ENCODE measurements at places on chromosomes 16 and 17. TPM values are rescaled to one million over a fixed set of nuclear protein-coding genes. Genes with fewer than 3 reads are reported as not detected.

GP1BA gene
- not detected for total RNA-seq

GUCY2D gene
- total RNA-seq, result 0.37 TPM

GGT6 gene
- 158 TPM for total RNA-seq

OR3A3 gene
- total RNA-seq, result not detected

ADAD2 gene
- not detected for total RNA-seq

HSF4 gene
- 23.6 TPM for total RNA-seq

COA3 gene
- 219 TPM for total RNA-seq

CLDN7 gene
- 798 TPM for total RNA-seq

NPIPB6 gene
- 0.42 TPM for total RNA-seq

SMTNL2 gene
- not detected for total RNA-seq

SCARF1 gene
- total RNA-seq, result 7.7 TPM

ABCC6 gene
- total RNA-seq, result 14.5 TPM

- H3K27me3 ChIP-seq, result no peaks in the 10 kb centered on the region
- no peak overlapping the region for H3K27ac ChIP-seq
- H3K4me3 ChIP-seq, result no peak overlapping the region
- H3K36me3 ChIP-seq, result no peaks in the 10 kb centered on the region
- H3K4me1 ChIP-seq, result no peaks in the 10 kb centered on the region
These were observed 90.0 kb upstream of the HSBP1 start for GRCh38 chr16:83717814-83718213.

- no peak overlapping the region for H3K27ac ChIP-seq
- DNase-seq, result no peak
- no peak overlapping the region for H3K4me3 ChIP-seq
- H3K4me1 ChIP-seq, result no peaks in the 10 kb centered on the region
These were observed 15.8 kb downstream of the DRC3 start for GRCh38 chr17:17988427-17988945.

GRCh38 chr16:27291106-27291505, 22.5 kb upstream of the NSMCE1 start:
- no peaks in the 10 kb centered on the region for H3K4me1 ChIP-seq
- H3K36me3 ChIP-seq, result no peaks in the 10 kb centered on the region
- H3K27me3 ChIP-seq, result no peaks in the 10 kb centered on the region
- DNase-seq, result no peak
- no peak overlapping the region for H3K27ac ChIP-seq

GRCh38 chr17:80198144-80198661, 21.9 kb downstream of the SGSH start:
- H3K4me1 ChIP-seq, result no peaks in the 10 kb centered on the region
- DNase-seq, result no peak
- H3K36me3 ChIP-seq, result no peaks in the 10 kb centered on the region
- no peak overlapping the region for H3K27ac ChIP-seq
- no peaks in the 10 kb centered on the region for H3K27me3 ChIP-seq

- H3K36me3 ChIP-seq, result no peaks in the 10 kb centered on the region
- DNase-seq, result no peak
- H3K4me1 ChIP-seq, result no peaks in the 10 kb centered on the region
These were observed 23.0 kb upstream of the CYLD start for GRCh38 chr16:50718761-50719400.

DNA sequence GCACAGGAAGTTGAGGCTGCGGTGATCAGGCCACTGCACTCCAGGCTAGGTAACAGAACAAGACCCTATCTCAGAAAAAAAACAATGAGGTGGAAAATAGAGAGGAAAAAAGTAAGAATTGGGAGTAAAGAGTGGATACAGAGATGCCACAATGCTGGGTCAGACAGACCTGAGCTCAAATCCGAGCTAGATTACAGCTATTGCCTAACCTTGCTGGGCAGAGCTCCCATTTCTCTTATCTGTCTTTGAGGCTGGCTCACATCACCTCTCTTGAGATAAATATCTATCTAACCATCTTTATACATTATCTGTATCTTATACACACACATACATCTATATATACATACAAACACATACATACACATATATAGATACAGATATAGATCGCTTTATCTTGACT, 59.0 kb downstream of the ACSM2B start:
- no peak for DNase-seq
- H3K36me3 ChIP-seq, result no peaks in the 10 kb centered on the region
- no peak overlapping the region for H3K4me3 ChIP-seq
- no peaks in the 10 kb centered on the region for H3K27me3 ChIP-seq
- no peaks in the 10 kb centered on the region for H3K4me1 ChIP-seq

GRCh38 chr17:57415751-57416207, 159.5 kb downstream of the MSI2 start:
- H3K4me3 ChIP-seq, result no peak overlapping the region
- no peaks in the 10 kb centered on the region for H3K36me3 ChIP-seq
- H3K27me3 ChIP-seq, result no peaks in the 10 kb centered on the region
- H3K4me1 ChIP-seq, result no peaks in the 10 kb centered on the region
- DNase-seq, result no peak

GRCh38 chr17:8728971-8729370, 15.7 kb downstream of the CCDC42 start:
- no peak overlapping the region for H3K27ac ChIP-seq
- H3K4me1 ChIP-seq, result no peaks in the 10 kb centered on the region
- H3K36me3 ChIP-seq, result no peaks in the 10 kb centered on the region
- DNase-seq, result no peak
- H3K4me3 ChIP-seq, result no peak overlapping the region
- no peaks in the 10 kb centered on the region for H3K27me3 ChIP-seq

DNA sequence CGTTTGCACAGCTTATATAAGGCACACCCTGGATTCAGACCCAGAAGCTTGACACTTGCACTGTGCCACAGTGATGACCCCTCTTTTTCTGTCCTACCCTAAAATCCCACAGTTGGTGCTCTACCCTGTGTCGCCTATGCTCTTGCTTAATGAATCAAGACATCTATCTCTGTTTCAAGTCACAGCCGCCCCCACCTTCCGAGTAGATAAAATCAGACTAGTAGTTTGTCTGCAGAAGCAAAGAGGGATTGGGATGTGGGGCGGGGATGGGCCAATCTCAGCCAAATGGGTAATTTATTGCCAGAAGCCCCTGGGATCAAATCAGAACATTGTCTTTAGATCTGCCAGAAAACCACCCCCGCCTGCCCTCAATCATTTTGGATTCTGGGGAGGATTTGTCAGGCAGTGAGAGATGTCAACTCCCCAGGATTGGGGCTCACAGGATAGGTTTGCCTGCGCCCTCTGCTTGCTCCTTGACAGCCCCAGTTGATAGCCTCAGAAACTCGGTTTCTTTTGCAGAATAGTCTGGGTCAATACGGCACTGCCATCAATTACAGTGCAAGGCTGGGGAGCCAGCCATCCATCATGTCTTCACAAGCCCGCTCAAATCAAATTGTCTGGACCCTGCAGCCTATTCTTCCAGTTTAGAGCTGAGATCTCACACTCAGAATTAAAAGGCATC, 520.8 kb downstream of the GRIN2A start:
- no peaks in the 10 kb centered on the region for H3K4me1 ChIP-seq
- no peaks in the 10 kb centered on the region for H3K36me3 ChIP-seq
- no peak for DNase-seq
- H3K27me3 ChIP-seq, result no peaks in the 10 kb centered on the region
- H3K27ac ChIP-seq, result no peak overlapping the region
- no peak overlapping the region for H3K4me3 ChIP-seq

- peaks cover 4% of the 10 kb centered on the region for H3K4me1 ChIP-seq
- DNase-seq, result no peak
- H3K36me3 ChIP-seq, result peaks cover 6% of the 10 kb centered on the region
- H3K4me3 ChIP-seq, result no peak overlapping the region
- peak overlapping the region; percentile 63 for H3K27ac ChIP-seq
These were observed 24.5 kb downstream of the NLRC5 start for GRCh38 chr16:57013902-57014301.

- no peaks in the 10 kb centered on the region for H3K27me3 ChIP-seq
- no peak for DNase-seq
- H3K36me3 ChIP-seq, result no peaks in the 10 kb centered on the region
These were observed 578.4 kb downstream of the CDH11 start for GRCh38 chr16:64543441-64543840.
